Mammary epithelial cell (primary cell): ENCODE measurements at places on chromosomes 13 and 19. TPM values are rescaled to one million over a fixed set of nuclear protein-coding genes. Genes with fewer than 3 reads are reported as not detected.

The TMEM150B gene
- not detected for polyA plus RNA-seq

The RFC3 gene
- polyA plus RNA-seq: 24.2 TPM

The TMC4 gene
- 5.3 TPM for polyA plus RNA-seq

The ZNF253 gene
- 0.88 TPM for polyA plus RNA-seq

The NEK5 gene
- polyA plus RNA-seq: 0.05 TPM

The CD70 gene
- polyA plus RNA-seq: 28.9 TPM

The CAPN12 gene
- polyA plus RNA-seq: 4.6 TPM

The ZNF430 gene
- 15.4 TPM for polyA plus RNA-seq

The SIGLEC7 gene
- polyA plus RNA-seq: not detected

The SIGLEC12 gene
- polyA plus RNA-seq: not detected

The KLK4 gene
- polyA plus RNA-seq: not detected

The ABCC4 gene
- polyA plus RNA-seq: 4.6 TPM
